ENCODE measurements at places on chromosomes 7 and 10.

GRCh38 chr7:104843198-104843597, 170.8 kb upstream of the KMT2E start:
- DNase-seq, result no peak

- DNase-seq, result no peak
These were observed 25.0 kb downstream of the SHH start for GRCh38 chr7:155787171-155787851.

DNA sequence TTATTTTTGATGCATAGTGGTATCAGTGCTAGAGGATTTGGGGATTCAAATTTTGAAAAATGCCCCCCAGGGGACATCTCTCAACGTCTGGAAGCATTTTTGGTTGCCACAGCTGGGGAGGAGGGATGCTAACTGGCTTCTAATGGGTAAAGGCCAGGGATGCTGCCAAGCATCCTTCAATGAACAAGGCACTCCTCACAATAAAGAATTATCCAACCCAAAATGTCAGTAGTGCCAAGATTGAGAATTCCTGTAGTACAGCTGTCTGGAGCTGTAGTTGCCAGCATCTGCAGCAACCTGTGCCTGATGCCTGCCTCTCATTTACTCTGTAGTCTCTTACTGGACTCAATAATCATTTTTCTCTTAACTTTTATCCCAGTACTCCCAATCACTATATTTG, 53.5 kb downstream of the SEPTIN7 start:
- DNase-seq, result no peak

- no peak for DNase-seq
These were observed 234.6 kb downstream of the TNS3 start for GRCh38 chr7:47347346-47347745.

DNA sequence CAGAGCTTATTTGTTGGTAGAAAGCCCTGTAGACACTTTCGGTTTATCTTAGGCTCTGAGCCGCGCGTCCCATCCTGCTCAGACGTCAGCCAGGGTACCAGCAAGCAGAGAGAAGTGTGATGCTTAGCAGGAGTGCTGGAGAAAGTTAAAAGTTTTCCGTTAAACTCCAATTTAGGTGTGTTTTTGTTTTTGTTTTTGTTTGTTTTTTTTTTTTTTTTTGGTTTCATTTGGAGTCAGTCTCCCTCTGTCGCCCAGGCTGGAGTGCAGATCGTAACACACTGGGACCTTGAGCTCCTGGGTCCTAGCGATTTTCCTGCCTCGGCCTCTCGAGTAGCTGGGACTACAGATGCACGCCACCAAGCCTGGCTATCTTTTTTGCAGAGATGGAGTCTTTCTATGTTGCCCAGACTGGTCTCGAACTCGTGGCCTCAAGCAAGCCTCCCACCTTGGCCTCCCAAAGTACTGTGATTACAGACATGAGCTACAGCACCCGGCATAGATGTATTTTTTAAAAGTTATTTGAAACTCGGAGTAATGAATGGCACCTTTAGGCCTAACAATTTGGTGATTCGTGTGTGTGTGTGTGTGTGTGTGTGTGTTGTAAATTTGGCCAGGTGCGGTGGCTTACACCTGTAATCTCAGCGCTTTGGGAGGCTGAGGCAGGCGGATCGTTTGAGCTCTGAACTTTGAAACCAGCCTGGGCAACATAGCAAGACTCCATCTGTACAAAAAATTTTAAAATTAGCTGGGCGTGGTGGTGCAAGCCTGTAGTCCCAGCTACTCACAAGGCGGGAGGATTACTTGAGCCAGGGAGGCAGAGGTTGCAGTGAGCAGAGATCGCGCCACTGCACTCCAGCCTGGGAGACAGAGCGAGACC, 1.3 kb upstream of the HIP1 start:
- DNase-seq, result no peak

DNA sequence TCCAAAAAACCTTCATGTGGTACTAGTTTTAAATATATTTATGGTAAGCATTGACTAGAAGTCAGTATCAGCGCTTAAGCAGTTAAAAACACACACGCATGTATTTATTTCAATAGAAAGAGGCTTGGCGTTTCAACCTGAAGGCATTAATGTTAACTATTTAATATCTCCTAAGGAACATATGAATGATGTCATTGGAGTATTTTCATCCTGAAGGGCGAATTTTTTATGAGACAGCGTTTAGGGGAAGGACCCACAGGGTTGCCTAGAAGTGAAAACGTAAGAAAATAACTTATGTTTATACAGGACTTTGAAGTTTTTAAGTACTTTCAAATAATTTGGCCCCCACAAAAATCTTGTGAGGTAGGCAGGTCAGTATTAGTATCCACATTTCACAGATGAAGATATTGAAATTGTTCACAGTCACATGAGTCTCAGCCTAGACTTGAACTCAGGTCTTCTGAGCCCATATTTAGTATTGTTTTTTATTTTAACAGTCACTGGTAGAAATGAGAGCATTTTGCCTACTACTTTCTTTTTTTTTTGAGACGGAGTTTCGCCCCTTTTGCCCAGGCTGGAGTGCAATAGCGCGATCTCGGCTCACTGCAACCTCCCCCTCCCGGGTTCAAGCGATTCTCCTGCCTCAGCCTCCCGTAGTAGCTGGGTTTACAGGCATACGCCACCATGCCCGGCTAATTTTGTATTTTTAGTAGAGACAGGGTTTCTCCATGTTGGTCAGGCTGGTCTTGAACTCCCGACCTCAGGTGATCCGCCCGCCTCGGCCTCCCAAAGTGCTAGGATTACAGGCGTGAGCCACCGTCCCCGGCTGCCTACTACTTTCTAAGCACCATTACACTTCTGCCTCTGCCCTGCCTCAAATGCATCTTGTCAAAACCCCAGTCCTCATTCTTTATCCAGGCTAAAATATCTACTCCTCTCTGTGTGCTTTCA, 1.8 kb downstream of the SLK start:
- DNase-seq, result no peak

GRCh38 chr7:78099715-78100394, 301.3 kb downstream of the PHTF2 start:
- DNase-seq, result no peak

- DNase-seq, result no peak
These were observed 25.5 kb downstream of the CCDC71L start for GRCh38 chr7:106635411-106635810.

DNA sequence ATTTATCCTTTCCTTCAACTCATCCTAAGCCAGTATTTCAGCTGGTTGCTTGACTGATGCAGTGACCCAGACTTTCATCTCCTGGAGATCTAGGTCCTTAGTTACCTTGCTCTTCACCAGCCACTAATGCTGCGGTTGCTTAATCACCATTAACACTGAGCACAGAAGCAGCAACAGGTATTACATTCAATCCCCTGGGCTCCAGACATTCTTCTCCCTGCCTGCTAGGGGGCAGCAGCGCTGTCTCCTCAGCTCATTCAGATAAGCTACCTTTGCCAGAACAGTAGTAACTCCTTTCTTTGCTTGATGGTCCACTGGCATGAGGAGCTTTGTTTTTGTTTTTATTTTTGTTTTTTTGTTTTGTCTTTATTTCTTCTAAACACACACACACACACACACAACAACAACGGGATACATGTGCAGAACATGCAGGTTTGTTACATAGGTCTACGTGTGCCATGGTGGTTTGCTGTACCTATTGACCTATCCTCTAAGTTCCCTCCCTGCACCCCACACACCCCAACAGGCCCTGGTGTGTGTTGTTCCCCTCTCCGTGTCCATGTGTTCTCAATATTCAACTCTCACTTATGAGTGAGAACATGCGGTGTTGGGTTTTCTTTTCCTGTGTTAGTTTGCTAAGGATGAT, 1043.2 kb upstream of the C7orf33 start:
- DNase-seq, result no peak

- DNase-seq, result no peak
These were observed 1.4 kb downstream of the KCNH2 start for GRCh38 chr7:150976529-150977381.

GRCh38 chr7:5172196-5172775, 17.7 kb upstream of the WIPI2 start:
- DNase-seq, result no peak

DNA sequence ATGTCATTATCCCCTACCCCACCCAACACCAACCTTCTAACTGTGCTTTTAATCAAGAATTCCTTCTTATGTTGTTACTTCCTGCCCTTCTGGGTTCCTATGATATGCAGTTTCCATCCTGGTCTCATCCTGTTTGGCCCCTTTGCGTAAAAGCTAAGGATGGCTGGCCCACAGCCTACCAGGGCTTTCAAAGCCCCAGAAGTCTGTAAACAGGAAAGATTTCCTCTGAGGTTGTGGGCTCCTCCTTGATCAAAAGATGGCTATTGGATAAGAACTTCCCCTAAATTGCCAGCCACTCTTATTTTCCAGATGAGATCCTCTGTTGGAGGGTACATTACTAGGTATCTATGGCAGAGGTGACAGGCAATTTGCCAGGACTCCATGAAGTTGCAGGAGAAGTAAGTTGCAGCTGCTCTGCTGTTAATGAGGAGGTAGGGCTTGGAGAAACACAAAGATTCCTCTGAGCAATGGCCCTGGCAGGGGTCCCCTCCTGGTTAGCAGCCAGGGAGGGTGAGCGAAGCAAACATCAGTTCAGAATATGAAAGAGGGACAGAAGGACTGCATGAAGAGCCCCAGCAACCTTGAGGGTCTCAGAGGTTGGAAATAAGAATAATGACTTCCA, 32.1 kb downstream of the NRP1 start:
- DNase-seq, result no peak

DNA sequence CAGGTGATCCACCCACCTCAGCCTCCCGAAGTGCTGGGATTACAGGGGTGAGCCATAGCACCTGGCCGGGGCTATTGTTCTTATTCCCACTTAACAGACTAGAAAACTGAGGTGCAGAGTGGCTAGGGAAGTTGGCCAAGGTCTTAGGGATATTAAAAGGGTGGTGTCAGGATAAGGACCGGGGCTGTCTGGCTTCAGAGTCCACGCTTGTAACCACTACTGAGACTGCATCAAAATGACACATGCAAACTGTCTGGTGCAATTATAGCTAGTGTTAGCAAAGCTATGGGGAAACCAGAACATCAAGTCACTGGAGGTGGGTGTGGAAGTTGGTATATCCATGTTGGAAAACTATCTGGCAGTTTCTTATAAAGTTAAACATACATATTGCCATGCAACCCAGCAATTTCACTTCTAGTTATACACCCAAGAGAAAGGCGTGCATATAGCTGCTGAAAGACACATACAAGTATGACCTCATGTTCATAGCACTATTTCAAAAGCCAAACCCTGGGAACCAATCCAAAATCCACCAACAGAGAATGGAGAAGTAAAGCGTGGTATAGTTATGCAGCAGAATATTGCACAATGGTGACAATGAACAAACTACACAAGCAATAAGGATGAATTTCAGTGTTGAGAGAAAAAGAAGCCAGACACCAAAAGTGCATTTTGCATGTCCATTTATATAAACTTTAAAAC, 33.9 kb upstream of the EEPD1 start:
- DNase-seq, result no peak

- no peak for DNase-seq
These were observed 254.4 kb upstream of the ZMIZ1 start for GRCh38 chr10:78814407-78814806.

- no peak for DNase-seq
These were observed 1.2 kb upstream of the ITGB1 start for GRCh38 chr10:32959006-32959920.

GRCh38 chr10:47418321-47418720, 34.2 kb upstream of the ZNF488 start:
- no peak for DNase-seq

GRCh38 chr7:149071641-149072437, 18.7 kb downstream of the ZNF786 start:
- DNase-seq, result no peak

- DNase-seq, result no peak
These were observed 238.7 kb downstream of the MAD1L1 start for GRCh38 chr7:1993776-1994740.

DNA sequence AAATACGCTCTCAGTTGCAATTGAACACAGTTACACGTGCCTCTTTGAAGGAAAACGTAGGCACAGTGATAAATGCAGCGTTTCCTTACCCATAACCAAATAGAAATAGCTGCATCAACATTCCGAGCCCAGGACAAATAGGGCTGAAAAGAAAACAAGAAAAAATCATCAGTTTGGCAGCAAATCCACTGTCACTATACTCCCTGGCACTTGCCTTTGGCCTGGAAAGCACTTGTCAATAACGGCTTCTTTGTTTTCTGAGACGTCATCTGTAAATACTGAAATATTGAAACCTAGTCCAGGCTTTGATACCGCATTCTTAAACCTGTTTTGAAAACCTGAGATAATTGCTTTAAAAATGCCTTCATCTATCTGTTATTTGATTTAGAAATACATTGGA, 167.2 kb upstream of the AKR1E2 start:
- no peak for DNase-seq

DNA sequence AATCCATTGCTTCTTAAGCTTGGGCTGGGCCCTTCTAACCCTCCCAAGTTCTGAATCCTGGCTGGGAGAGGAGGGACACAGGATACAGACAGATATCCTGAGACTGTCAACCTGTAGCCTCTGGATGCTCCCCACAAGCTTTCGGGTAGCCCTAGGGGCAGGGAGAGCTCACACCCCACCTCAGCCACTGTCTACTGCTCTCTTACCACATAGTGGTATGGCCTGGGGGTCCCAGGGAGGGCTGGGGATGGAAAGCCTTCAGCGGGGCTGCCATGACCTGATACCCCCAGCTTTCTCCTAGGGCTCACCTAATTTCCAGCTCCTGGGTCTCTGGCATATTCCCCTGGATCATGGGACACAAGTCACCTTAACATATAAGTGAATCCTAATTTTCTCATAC, 25.1 kb downstream of the CRHR2 start:
- no peak for DNase-seq

DNA sequence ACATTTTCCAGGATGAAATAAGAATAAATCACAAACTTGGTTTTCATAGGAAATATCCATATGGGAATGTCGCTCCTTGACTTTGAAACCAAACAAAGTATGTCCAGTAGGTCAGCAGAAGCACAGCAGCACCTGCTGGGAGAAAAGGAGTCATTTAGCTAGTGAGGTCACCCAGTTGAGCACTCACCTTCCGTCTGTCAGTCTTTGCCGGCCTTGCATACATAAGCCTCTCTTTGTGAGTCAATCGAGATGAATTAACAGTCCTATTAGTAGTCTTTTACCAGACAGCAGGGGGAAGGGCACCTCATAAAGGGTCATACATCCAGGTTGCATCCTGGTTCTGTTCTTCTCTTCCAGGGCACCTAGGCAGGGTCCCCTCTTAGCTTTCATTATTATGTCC, 232.5 kb upstream of the FZD1 start:
- DNase-seq, result no peak

Measured in stimulated activated CD8-positive, alpha-beta memory T cell treated with anti-CD3 and anti-CD28 coated beads, Interleukin-4, amount 100 ng/mL, for 1 hour (primary cell).